Dermis blood vessel endothelial cell (primary cell): ENCODE measurements at places on chromosomes 1 and 21. TPM values are rescaled to one million over a fixed set of nuclear protein-coding genes. Genes with fewer than 3 reads are reported as not detected.

ADAMTS5 gene
- total RNA-seq = 0.33 and 0.34 TPM in 2 replicates

PTTG1IP gene
- total RNA-seq = 505 and 528 TPM in 2 replicates

LYPD8 gene
- total RNA-seq = 0.17 and 0.23 TPM in 2 replicates

CCDC27 gene
- total RNA-seq = not detected in 2 replicates

DAB1 gene
- total RNA-seq = not detected in 2 replicates

SPATA21 gene
- total RNA-seq = under 0.01 TPM in 1 of 2 replicates, not detected in the other

GPR157 gene
- 4.3 and 7.0 TPM in 2 replicates for total RNA-seq

OR2M5 gene
- total RNA-seq = not detected in 2 replicates

DNA sequence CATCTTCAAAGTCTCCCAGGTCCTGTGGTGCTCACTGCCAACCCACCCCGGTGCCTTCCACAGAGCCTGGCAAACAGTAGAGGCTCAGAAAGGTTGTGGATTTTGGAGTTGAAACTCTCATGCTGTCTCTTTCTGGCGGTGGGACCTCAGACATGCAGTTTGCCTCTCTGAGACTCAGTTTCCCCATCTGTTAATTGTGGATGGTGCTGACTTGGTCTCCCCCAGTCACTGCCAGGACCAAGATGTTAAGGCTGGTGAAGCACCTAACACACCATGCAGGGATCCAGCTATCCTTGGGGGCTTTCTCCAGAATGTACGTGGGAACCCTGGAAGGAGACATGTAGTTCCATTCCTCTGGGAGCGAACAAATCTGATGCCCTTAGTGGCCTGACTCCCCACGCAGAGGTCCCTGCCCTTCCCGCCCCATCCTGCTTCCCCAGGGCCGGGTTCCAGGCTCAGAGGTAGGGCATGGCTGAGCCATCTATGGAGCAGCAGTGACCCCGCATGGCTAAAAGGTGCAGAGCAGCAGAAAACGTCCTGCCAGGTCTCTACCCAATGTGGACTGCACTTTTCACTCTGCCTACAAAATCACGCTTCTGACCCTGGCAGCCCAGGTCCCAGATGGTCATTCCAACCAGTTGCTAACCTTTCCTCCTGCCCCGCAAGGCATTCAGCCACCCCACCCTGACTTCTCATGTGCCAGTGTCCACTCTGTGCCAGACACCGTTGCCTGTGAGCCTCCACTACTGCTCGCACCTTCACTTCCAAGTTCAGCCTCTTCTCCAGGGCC is 9.2 kb upstream of the TTC22 start:
- peak; percentile 73 for DNase-seq

DNA sequence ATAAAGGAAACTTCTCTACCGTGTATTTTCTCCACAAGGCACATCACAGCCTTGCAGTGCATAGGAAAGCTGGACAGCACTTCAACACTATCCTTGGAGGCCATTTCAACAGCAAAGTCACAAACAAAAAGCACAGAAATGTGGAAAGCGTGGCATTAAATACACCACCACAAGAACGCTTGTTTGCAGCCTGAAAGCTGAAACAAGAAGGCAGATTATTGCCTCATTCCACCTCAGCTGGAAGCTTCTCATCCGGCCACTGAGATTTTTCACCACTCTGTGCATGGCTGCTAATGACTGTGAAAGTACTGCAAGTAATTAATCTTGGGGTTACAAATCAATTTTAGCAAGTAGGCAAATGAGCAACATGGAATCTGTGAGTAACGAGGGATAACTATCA is 50.9 kb upstream of the GALNT2 start:
- DNase-seq = no peak

- DNase-seq = no peak
These were observed 346.0 kb downstream of the MATN1 start for GRCh38 chr1:30377230-30378002.

GRCh38 chr1:95770581-95770980 is 536.6 kb downstream of the RWDD3 start:
- no peak for DNase-seq

DNA sequence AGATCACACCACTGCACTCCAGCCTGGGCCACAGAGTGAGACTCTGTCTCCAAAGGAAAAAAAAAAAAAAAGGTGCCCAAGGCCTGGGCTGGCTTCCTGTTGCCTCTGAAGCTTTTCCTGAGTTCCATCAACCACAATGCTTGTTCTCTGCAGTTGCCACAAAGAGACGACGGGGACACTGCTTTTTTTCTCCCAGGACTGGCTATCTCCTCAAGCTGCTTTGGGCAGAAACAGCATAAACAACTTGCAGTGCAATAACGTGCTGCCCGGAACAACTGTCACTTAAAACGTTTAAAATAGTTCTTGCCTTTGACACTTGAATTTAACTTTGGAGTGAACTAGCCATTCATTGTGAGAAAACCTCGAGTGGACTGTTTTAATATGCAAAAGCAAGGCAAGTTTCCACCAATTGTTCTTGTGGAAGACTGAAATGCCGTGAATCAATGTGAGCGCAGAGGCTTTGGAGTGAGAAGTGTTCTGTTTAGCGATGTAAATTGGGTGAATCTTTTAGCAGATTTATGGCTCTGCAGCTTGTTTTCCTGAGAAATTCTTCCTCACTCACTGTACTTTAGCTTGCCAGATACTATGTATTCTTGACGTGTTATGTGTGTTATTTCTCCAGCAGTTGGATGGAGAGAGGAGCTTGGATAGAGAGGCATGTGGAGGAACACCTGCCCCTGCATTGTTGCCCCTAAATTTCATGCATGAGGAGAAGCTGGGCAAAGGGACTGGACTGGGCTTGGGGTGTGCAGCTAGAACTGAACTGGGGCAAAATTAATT is 188.1 kb upstream of the KIAA0040 start:
- DNase-seq = peak; percentile 26

DNA sequence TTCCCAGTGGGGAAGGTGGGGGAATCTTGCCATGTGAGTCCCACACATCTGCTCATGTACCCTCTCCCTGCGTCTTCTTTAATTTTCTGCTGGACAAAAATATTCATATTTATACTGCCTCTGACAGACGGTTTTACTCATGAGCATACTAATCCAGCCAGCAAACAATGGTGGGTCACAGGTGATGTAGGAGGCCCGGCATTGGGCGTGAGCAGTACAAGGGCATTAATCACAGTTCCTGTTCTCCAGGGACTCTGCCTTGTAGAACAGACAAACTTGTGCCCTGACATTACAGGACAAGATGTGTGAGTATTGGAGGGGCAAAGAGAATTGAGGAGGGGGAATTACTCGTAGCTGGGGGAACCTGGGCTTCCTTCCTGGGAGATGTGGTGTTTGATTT is 25.0 kb downstream of the MTARC1 start:
- peak; percentile 64 for DNase-seq

GRCh38 chr1:229608590-229608989 is 17.3 kb downstream of the TAF5L start:
- no peak for DNase-seq

GRCh38 chr1:19344372-19344810 is 32.3 kb downstream of the SLC66A1 start:
- peak; percentile 73 for DNase-seq

GRCh38 chr1:209839875-209840546 is 12.2 kb downstream of the UTP25 start:
- peak; percentile 98 for DNase-seq

GRCh38 chr1:85894651-85895050 is 186.4 kb upstream of the ZNHIT6 start:
- DNase-seq = peak; percentile 50

DNA sequence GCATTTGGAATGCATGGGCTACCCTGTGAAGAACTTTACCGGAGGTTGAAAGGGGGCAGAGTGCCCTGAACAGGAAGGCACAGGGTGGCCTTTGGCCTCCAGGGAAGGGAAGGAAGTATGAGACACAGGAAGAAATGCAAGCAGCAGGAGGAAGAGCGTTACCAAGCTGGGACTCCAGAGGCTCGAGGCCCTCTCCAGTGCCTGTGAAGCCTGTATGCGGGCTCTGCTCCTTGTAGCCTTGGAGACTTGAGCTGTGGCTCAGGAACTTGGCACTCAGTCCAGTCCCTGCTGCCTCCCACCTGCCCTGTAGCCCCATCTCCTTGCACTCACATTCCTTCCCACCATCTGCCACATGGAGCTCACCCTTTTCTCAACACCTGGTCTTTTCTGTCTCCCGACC is 33.5 kb upstream of the RNF19B start:
- DNase-seq = peak; percentile 74

- no peak for DNase-seq
These were observed 14.3 kb upstream of the SIPA1L2 start for GRCh38 chr1:232644209-232644608.

- no peak for DNase-seq
These were observed 107.3 kb downstream of the NTMT2 start for GRCh38 chr1:170252851-170253579.

DNA sequence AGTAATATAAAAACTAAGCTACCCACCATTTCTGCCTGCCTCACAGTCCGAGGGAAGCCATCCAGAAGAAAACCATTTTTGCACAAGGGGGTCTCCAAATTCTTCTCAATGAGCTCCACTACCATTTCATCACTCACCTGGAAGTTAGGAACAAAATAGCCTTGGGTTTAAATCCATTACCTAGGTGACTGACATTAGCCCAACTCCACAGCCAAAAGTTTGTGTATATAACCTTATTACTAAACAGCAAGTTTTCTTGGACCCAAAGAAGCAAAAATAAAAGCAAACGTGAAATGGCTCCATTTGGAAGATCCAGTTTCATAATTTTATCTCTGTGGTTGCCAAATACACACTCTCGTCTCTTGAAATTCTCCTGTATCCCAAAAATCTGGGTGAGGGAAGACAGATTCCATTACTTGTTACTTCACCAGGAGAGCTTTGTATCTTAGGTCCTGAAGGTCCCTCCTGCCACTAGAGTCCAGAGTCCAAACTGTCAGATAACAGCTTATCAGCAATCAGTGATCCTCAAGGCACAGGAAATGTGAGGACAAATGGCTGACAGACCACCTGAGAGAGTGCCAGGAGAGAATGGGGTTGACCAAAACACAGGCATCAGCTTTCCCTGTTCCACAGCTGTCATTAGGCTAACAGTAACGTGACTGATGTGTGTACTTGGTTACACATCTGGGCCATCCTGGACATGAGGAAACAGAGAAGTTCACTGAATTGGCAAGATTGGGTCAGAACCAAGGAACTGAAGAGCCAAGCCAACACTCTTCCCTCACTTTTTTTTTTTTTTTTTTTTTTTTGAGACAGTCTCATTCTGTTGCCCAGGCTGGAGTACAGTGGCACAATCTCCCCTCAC is 14.9 kb downstream of the AK2 start:
- no peak for DNase-seq

GRCh38 chr1:233340966-233341516 is 13.5 kb downstream of the MAP3K21 start:
- DNase-seq = no peak

DNA sequence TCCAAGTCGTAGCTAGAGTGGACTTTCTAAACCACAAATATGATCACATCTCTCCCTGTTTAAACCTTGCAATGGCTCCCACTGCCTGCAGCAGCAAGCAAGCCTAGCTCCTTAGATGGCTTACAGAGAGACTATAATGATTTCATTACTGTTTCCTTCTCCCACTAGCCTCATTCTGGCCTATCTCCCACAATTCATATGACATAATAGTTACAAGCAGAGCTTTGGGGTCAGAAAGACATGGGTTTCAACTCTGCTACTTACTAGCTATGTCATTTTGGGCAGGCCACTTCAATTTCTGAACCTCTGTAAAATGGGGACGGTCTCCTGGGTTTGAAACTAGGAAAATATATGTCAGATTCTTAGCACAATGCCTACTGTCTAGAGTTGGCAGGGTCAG is 143.3 kb downstream of the TRABD2B start:
- no peak for DNase-seq

- DNase-seq = no peak
These were observed 33.9 kb upstream of the PIGC start for GRCh38 chr1:172477741-172478140.

DNA sequence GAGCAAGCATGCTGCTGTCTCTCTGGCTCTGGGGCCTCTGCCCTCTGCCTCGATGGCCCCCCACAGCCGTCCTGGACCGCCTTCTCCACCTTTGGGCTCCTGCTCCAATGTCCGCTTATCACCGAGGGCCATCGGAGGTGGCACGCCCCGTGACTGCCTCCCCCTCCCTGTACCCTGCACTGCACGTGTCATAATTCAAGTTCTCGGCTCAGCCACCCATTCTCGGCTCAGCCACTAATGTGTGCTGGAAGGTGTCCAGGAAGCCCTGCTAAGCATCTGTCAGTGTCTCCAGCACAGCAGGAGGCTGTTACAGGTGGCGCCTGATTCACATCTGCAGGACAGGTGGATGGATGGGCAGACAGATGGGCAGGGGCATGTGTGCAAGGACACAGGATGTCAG is 45.5 kb downstream of the TP73 start:
- DNase-seq = no peak

GRCh38 chr1:51752073-51752948 is 126.2 kb downstream of the NRDC start:
- DNase-seq = no peak

DNA sequence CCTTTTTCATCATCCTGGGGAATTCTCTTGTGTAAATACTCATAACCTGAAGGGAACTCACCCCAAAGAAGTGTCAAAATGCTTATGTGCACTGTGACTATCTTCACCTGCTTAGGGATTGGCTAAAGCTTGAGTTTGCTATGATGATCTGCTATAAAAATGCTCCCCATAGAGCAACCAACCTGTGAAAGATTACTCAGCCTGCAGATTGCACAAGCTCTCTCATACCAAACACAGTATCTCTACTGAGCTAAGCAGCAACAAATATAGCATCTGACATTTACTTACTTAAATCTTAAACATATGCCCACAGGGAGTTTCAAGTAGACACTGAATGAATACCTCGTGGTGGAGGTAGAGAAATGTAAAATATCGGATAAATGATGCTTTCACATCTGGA is 725.8 kb downstream of the MRPL39 start:
- DNase-seq = no peak
